ENCODE measurements at places on chromosomes 16 and 17.

GRCh38 chr16:79190542-79190941, 410.0 kb downstream of the MAF start:
- no peak for DNase-seq

- peak; percentile 76 for DNase-seq
These were observed 28.7 kb upstream of the MILR1 start for GRCh38 chr17:64420143-64420670.

- no peak for DNase-seq
These were observed 10.0 kb upstream of the GAA start for GRCh38 chr17:80091376-80091775.

DNA sequence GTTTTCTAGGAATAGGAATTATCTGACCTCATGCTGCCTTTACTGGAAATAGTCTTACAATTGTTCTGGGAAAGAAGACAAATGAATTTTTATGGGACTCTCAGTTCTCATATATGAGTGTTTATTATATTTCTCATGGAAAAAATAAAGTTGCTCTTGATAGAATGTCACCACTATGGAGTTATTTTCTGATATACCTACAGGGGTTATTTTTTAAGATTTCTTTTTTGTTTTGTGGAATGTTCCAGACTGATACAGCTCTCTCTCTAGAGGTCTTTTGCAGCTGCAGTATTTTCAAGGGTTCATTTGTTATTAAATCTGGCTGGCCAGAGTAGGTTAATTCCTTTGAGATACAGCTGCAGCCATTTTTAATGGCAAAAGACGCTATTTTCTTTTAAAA, 100.7 kb downstream of the ABCA8 start:
- no peak for DNase-seq

DNA sequence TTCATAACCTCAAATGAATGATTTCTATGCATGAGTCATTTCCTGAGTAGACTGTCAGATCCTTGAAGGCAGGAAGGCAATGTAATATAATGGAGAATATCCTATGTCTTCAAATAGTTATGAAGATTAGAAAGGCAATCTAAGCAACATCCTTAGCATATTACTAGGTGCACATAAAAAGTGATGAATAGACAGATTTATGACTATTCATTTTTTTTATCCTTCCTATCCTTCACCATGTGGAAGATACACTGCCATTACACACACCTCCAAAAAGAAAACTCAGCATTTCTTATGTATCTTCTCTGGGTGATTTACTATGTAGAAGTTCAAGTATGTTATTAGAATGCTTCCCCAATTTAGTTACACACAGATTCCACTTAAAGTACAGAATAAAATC, 126.4 kb upstream of the MAF start:
- no peak for DNase-seq
